ENCODE measurements at places on chromosomes 12 and 14. TPM values are rescaled to one million over a fixed set of nuclear protein-coding genes. Genes with fewer than 3 reads are reported as not detected.

DNA sequence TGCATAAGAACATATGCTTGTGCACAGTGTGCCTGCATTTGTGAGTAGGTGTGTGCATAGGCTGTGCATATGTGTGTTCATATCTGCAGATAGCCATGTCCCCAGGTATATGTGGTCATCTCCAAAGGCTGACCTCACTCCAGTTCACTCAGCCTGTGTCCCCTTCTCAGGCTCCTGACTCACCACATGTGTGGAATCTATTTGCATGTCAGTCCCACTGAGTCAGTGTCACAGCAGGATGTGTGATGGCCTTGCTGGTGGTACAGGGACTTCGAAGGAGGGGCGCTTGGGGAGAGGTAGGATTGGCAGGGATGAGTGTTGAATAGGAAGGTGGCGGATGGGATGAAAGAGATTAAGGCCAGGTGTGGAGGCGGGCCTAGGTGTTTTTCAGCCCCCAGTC is 35.5 kb downstream of the KRT80 start:
- DNase-seq = peak; percentile 50

- peak; percentile 83 for DNase-seq
These were observed 833 bp upstream of the BHLHE41 start for GRCh38 chr12:26125400-26126339.

- DNase-seq = no peak
These were observed 7.2 kb downstream of the CD4 start for GRCh38 chr12:6796576-6796975.

DNA sequence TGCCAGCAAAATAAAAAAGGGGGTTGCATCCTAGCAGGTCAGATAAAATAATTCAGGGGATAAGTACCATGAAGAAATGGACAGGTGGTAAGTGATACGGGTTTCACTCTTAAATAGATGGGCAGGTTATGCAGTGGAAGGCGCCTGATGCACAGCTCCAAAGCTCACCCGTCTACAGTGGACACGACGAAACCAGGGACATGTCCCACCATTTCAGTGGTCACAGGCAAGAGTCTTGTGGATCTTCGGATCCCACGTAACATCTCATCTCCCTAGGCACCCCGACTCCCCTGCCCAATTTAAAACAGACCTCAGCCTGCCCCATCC is 60.5 kb downstream of the DDX51 start:
- DNase-seq = no peak

- no peak for DNase-seq
These were observed 209.8 kb upstream of the NUDT4 start for GRCh38 chr12:93167841-93168492.

- DNase-seq = no peak
These were observed 274.0 kb downstream of the NOVA1 start for GRCh38 chr14:26323869-26324268.

GRCh38 chr14:92259613-92260357 is 63.2 kb upstream of the SLC24A4 start:
- no peak for DNase-seq

DNA sequence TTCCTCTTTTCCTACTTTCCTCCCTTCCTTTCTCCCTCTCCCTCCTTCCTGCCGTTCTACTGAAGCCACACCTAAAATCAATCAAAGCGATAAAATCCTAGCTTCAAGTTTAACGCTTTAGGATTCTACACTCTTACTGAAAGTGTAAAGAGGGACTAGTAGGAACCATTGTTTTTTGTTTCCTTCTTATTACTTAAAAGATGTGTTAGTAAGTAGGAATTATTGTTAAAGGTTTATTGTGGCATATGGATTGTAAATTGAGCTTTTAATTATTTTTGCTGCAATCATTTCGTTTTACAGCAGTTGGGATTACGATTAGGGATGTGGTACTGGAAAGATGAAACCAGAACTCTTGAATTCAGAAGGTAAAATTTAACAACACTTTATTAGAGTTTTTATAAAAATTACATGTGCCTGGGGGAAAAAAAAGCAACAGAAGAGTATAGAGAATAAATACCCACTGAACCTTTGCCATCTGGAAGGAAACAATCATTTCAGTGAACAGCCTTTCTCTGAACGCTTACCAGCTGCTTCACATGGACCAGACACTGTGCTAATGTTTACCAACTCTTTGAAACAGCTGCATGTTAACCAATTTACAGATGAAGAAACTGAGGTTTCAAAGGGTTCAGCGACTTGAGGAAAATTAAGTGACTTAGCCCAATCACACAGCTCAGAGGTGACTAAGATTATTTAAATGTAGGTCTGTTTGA is 1.0 kb downstream of the PPP1R36 start:
- no peak for DNase-seq

DNA sequence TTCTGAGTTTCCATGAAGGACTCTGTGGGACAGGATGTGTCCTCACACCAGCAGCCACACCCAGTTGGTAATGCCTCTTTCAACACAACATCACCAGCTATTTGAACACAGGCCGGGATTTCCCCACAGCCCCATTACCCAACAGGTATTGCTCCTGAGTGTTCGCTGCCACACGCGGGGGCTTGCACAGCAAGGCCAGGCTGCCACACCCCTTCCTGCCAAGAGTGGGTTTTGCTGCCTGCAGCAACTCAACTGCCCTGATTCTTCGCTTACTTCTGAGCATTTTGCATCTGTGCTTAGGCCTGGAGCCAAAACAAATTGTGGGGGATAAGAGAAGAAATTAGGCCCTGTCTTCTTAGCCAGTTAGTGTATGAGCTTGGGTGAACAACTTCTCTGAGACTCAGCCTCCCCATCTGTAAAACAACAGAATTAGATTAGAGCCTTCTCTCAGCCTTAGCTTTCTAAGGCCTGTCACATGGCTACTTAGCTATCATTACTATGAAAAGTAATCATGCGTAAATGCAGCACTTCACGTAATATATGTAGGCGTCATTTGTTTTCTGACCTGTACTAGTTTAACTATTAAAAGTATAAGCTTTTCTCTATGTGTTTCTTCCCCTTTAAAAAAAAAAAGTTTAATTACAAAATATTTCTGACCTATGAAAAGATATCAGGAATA is 20.0 kb downstream of the CKAP4 start:
- no peak for DNase-seq

- peak; percentile 42 for DNase-seq
These were observed 7.6 kb downstream of the CEP170B start for GRCh38 chr14:104872469-104873341.

DNA sequence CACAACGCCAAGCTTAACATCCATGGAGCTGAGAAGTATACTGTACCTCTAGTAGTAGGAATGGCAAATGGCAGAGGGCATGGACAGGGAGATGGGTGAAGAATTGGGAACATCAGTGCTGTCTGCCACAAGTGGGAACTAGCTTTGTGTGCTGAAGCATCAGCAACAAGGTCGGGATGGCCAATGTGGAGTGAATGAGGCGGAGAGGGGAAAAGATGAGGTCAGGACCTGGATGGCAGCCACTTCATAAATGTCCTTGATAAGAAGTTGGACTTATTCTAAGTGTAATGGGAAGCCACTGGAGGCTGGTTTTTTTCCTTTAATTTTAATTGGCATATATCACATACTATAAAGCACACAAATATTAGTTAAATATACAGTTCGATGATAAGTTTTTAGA is 21.9 kb upstream of the CLMN start:
- no peak for DNase-seq

- DNase-seq = no peak
These were observed at the start of gene LRFN5 for GRCh38 chr14:41606532-41607303. LRFN5 (plus strand) TSS chr14:41606876.

DNA sequence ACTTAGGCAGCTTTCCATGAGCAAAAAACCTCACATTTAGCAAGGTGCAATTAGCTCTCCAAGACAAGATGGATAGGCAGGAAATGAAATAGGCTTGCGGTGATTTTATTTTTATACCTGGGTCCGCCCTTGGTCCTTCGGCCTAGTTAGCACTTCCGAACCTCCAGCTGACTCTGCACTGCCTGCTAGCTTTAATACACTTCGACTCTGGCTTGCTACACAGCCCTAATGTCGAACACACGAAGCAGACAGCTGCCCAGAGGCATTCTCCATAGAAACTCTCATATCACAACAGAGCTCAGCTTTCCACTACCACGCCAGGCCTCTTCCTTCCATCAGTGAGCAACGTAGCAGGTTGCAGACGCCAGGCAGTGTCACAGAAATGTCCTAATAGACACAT is 688.0 kb downstream of the VRK1 start:
- no peak for DNase-seq

DNA sequence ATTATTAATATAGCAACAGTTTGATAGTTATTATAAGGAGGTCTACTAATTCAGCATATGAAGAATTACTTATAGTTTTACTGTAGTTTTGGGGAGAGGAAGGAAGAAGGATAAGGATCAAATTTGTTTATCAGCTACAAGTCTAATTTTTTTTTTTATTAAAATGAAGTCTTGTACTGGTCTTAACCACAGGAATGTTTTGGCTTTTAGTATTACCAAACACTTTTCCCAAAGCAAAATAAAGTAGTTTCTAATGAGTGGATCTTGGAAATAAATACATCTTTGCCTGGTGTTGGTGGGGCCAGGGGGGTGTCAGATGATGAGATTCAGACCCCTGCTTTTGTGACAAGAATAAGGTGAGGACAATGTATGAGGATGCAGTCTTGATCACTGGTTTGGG is 57.2 kb upstream of the ZDHHC17 start:
- no peak for DNase-seq

- DNase-seq = no peak
These were observed 398.5 kb downstream of the FSCB start for GRCh38 chr14:44108601-44109000.

Gene KLHL33
- 0.08 TPM for total RNA-seq

Gene SRSF9
- total RNA-seq = 232 TPM

Gene PTPRB
- total RNA-seq = 3.1 TPM

Gene AMDHD1
- not detected for total RNA-seq

Gene TPPP2
- total RNA-seq = not detected
